ENCODE measurements at places on chromosomes 3 and 15.

- no peak for DNase-seq
Observed at GRCh38 chr3:39910826-39911464, 101.5 kb downstream of the MYRIP start.

- no peak for DNase-seq
Observed at GRCh38 chr15:80840182-80841130, 61.3 kb downstream of the CEMIP start.

GRCh38 chr15:52385670-52386069 lies 90.1 kb upstream of the MYO5C start:
- DNase-seq: no peak

- DNase-seq: no peak
Observed at GRCh38 chr15:91855241-91855640, 1.7 kb downstream of the SLCO3A1 start.

DNA sequence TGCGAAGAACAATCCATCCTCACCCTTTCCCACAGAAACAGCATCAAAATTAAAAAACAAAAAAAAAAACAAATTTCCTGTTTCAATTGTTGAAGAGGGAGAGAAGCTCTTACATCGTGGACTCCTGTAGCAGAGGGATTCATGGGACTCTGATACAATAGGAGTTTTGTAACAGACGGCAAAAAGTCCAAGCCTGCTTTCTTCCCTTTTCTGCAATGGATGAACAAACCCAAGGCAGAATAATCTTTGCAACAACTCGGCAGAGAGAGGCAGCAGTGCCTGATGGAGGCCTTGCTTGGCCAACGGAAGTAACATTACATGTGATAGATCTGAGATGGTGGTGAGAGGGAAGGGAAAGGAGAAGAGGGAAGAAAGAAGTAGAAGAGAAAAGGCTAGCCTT lies 26.9 kb downstream of the CCR4 start:
- DNase-seq: no peak

DNA sequence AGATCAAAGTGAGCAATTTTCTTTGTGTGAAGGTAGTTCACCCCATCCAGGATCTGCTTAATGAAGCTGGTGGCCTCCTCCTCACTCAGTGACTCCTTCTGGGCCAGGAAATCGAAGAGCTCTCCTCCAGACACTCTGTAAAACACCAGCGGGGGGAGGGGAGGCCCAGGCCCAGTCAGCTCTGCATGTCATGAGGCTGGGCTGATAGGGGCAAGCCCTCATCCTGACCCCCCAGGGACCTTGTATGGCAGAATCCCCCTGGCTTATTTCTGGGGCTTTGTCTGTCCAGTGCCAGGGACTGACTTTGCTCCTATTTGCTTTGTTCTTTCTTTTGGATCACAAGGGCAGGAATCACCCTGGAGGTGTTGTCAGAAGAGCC lies 74.9 kb downstream of the DAPK2 start:
- DNase-seq: peak; percentile 49

DNA sequence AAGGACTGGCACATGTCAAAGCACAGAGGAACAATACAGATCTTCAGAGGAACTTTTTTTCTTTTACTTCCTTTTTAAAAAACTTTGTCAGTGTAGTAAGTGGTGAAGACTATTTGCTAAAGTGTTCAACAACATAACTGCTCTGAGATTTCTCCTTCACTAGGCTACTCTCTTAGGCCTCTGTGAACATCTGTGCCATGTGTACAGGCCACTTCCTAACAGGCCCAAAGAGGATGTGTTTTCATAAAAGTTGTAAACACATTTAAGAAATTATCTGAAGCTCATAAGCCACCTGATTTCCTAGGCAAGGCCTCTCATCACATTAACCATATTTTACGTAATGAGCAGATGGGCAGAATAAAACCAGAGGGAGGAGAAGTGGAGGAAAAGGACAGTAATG lies 235.4 kb downstream of the FHIT start:
- DNase-seq: no peak

GRCh38 chr3:52021489-52022268 lies 26.0 kb upstream of the RPL29 start:
- no peak for DNase-seq

DNA sequence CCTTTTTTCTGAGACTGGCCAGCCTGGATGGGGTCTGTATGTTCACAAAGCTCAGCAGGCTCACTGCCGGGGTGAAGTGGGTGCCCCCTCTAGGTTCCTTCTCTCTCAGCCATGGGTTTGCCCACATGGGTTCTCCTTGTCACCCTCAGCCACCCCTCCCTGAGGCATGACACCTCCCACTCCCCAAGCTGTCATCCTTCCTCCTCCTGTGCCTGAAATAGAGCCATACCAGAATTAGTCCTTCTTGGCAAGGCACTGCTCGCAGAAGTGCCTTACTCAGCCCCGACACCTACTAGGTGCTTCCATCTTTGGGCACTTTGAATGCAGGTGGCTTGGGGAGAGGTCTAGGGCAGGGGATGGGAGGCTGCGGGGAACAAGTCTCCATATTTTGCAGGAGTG lies 62.9 kb upstream of the SEC13 start:
- no peak for DNase-seq

- no peak for DNase-seq
Observed at GRCh38 chr15:89775815-89776214, 317 bp upstream of the MESP2 start.

DNA sequence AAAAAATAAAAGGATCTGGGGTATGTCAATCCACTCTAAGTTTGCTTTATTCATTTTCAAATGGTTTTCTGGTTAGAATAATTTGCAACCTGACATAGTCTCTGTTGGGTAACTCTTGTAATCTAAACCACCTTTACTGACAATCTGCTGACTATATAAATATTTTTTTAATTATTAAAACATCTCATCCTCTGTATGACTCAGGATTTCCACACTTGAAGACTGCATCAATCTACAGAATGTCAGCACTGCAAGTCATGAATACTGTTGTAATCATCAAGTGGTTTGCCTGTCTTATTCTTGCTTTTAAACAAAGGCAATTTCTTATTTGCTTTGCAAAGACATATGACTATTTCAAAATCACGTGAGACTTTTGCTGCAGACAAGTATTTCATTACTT lies 42.1 kb downstream of the VGLL3 start:
- no peak for DNase-seq

DNA sequence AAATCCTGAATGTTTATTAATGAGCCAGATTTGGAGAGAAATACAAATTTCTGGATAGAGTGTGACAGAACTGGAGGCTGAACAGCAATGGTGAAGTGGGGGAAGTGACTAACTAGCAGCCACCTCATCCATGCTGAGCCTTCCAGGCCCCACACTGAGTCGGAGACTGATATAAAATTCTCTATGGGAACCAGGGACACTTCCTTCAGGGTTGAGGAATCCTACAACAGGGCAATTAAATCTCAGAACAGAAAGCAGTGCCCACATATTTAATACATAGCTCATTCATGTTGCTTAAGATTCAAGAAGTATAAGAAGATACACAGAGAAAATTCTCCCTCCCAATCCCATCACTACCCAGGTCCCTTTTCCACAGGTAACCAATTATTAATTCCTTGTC lies 49.3 kb downstream of the HACD2 start:
- no peak for DNase-seq

GRCh38 chr3:170701696-170702678 lies 116.1 kb upstream of the SLC7A14 start:
- no peak for DNase-seq

GRCh38 chr3:109154979-109155378 lies 18.5 kb downstream of the C3orf85 start:
- DNase-seq: no peak
